ENCODE measurements at places on chromosomes 11 and 22.

DNA sequence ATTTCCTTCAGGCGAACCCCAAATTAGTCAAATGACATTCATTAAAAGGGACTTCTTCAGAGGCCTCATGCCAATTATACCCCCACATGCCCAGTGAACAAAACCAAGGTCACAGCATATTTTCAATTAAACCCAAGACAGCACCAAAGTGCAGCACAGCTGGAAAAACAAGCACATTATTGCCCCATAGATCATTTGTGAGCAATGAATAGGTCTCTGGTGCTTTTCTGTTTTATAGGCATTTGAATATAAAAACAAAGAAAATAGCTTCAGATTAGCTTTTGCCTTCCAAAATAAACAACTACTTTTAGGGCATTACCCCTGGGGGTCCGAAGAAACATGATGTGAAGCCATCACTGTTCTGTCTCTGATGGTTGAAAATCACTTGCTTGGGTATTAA, 1319.9 kb downstream of the LRRC4C start:
- DNase-seq = no peak

DNA sequence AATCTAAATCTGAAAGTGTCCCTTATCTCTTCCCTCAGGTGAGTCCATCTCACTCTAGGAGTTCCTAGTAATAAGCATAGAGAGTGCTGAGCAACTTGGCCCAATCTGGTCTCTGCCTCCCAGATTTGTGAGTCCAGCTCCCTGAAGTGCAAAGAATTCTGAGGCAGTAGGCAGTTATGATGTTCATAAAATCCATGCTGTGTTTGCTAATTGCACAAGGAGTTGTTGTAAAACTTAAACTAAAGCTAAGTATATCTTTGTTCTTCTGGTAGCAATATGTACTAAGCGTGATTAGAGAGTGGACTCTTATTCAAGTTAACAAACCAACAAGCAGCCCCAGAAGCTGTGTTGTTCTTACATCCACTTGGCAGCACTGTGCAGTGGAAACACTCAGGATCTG, 7.6 kb upstream of the PTH start:
- DNase-seq = no peak

GRCh38 chr11:12889243-12889642, 119.9 kb upstream of the RASSF10 start:
- peak; percentile 75 for DNase-seq

DNA sequence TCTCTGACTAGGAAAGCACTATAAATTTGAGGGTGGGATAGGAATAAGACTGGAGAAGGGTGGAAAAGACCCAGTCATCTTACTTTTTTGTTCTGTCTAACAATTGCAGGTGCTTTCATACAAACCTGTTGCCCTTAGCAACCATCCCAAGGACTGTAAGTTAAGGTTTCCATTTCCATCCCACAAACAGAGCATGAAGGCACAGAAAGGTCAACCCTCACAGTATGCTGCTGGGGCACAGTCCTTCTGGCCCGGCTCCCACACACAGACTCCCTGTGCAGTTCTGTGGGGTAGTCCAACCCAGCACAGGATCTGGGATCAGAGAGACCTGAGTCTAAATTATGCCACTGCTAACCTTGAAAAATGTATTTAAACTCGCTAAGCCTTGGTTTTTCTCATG, 38.4 kb upstream of the ETS1 start:
- DNase-seq = no peak
